ENCODE measurements at places on chromosomes 4 and X.

DNA sequence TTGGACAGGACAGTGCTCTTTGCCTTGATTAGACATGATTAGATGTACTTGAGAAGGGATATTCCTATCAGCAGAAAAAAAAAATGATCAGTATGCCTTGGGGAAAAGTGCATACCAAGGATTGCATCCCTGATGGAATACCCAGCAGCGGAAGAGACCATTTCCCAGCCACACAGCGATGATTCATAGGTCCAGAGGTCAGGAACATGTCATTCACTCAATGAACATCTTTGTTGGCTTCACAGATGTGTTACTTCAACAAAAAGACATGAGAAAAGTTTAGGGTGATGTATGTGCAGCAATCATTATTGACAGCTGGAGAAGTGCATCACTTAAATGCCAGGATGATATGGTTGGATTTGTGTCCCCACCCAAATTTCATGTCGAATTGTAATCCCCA is 293.5 kb downstream of the ZNF674 start:
- no peak for DNase-seq

DNA sequence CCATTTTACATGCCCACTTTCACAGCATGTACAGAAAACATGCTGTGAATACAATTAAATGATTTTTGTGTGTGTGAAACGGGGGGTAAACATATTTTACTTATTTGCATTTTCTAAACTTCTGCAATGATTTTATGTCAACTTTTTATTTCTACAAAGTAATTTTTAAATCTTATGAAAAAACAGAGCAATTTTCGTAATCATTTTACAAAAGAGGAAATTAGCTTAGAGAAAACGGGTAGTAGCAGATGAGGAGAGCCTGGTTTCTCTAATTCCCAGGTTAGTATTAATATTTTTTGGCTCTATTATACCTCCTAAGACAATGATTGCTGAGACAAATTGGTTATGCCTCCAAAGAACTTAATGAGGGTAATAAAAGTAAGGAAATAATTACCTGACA is 3.2 kb downstream of the TKTL2 start:
- no peak for DNase-seq

DNA sequence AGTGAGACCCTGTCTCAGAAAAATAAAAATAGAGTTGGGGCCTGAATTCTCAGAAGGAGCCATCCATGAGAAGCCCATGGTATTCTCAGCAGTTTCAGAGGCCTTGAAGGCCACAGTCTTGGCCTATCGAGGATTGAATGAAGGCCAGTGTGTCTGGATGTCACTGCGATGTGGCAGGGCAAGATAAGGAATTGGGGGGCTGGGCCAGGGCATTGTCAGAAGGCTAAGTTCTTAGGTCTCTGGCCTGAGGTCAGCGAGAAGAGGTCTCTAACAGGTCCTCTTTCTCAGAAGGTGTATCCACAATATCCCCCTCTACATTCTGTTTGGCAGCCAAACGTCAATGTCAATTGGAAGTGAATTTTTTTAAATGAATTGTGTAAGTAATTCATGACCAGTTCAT is 5.7 kb downstream of the ZNF275 start:
- no peak for DNase-seq

DNA sequence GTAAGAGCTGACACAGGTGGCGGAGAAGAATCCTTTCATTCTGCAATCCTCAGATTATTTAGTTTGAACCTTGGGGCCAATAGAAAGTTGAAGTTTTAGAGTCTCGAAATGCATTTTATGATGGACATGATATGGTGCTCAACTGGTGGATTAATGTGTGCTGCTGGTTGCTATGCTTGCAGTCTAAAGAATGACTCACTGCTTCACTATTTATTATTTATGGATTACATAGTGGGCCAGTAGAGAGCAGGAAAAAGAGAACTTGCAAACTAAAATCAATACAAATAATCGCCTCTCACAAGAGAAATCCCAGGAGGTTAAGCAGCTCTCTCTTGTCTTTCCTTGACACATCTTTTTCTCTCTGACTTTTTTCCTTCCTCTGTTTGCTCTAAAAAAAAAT is 2326.8 kb upstream of the AGA start:
- DNase-seq = no peak

DNA sequence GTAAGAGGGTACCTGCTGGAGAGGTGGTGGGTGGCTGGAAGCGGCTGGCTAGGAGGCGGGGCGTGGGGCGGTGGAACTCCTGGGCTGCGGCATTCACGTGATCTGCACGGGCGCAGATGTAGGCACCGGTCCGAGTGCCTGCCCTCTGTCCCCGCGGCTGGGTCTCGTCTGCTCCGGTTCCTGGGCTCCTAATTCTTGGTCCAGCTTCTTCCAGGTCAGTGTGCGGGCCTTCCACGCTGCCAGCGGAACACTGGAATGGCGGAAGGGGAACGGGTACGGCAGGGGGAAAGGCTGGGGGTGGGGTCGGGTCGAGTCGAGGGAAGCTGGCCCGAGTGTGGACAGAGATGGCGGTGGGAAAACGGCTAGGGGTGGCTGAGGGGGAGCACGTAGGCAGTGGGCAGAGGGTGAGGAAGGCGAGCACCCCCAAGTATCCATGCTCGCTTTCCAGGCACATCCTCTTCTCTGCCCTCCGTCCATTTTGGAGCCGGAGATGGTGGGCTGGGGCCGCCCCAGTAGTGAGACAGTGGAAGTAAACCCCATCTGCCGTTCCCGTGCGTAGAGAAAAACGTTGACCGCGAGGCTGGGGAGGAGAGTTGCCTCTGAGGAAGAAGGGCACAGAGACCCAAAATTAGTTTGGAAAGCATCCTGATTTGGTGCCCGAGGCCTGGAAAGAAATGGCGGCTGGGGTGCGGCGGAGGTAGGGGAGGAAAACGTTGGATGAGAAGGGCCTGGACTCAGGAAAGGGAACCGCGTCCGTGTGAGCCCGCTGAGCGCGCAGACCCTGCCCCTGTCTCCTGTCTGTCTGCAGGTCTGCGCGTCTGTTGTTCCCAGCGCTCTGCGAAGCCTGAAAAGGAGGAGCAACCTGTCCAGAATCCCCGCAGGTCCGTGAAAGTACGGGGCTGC is at the start of gene TCEAL4:
TCEAL4 (plus strand) TSS at position 105 of the 903 bp plus-strand sequence. CDS start 1,161 bp downstream, outside the sequence.
- DNase-seq = peak; percentile 2

DNA sequence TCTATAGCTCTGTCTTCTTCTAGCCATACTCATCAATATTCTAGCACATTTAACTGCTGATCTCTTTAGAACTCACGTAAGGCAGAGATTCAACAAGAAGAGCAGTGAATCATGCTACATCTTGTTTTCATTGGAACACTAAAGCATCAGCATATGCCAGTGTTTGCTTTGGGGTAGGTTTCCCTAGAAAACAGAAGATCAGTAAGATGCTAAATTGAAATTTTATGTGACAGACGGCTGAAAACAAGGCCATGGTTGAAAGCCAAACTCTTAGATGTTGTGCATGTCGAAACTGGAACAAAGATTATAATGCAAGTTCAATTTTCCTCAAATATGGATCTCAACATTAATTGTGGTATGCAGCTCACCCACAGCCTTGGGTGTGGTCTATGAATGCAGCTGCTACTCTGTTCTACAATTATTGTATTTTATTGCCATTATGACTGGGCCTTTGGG is 107.6 kb downstream of the PDLIM5 start:
- no peak for DNase-seq

DNA sequence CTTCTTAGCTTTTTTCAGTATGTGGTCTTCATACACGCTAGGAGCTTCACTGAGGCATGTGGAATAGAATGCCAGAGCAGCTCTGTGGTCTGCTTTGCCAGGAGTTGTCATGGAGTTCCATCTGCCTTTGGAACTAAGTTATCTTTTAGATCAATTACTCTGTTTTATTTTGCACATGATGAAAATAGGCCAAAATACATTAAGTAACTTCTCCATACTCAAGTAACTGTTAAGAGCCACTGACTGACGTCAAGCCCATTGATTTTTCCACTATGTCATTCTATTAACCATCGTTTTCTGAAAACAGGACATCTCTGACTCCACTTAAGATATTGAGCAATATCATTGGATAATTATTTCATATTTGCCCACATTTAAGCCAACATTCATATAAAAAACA is 415.1 kb upstream of the MAD2L1 start:
- DNase-seq = no peak

GRCh38 chrX:105845631-105846030 is 23.3 kb downstream of the NRK start:
- no peak for DNase-seq

- DNase-seq = no peak
These were observed 73.3 kb downstream of the NAT8L start for GRCh38 chr4:2132438-2132837.

GRCh38 chrX:151396042-151396824 is 773 bp upstream of the VMA21 start:
- peak; percentile 10 for DNase-seq

DNA sequence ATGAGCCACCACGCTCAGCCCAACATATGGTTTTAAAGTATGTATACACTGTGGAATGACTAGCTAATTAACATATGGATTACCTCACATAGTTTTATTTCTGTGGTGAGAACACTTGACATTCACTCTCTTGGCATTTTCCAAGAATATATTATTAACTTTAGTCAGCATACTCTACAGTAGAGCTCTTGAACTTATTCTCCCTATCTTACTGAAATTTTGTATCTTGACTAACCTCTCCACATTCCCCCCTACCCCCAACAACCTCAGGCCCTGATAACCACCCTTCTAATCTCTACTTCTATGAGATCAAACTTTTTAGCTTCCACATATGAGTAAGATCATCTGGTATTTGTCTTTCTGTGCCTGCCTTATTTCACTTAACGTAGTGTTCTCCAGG is 38.6 kb upstream of the AGA start:
- DNase-seq = no peak

DNA sequence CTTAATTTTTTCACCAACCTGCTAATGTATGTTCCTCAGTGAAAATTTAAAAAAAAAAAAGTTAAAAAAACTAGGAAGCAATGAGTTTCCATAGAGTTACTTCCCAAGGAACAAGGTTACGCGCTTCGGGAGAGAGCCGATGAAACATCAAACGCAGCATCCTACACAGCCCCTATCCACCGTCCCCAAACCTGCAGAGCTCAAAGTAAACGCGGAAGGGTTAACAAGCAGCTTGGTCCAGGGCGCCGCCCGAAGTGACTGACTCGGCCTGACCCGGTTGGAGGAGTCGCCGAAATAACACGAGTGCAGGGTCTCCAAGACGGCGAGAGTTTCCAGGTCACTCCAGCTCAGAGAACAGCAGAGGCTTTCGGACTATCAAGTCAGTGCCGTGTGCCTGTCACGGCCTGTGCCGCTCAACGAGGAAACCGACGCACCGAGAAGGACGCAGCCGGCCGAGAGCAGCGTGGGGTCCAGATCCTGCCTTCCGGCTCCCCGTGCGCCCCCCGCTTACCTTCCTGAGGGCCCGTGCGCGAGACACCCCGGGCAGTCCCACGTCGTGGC is 512 bp downstream of the NOP14 start:
- peak; percentile 24 for DNase-seq

DNA sequence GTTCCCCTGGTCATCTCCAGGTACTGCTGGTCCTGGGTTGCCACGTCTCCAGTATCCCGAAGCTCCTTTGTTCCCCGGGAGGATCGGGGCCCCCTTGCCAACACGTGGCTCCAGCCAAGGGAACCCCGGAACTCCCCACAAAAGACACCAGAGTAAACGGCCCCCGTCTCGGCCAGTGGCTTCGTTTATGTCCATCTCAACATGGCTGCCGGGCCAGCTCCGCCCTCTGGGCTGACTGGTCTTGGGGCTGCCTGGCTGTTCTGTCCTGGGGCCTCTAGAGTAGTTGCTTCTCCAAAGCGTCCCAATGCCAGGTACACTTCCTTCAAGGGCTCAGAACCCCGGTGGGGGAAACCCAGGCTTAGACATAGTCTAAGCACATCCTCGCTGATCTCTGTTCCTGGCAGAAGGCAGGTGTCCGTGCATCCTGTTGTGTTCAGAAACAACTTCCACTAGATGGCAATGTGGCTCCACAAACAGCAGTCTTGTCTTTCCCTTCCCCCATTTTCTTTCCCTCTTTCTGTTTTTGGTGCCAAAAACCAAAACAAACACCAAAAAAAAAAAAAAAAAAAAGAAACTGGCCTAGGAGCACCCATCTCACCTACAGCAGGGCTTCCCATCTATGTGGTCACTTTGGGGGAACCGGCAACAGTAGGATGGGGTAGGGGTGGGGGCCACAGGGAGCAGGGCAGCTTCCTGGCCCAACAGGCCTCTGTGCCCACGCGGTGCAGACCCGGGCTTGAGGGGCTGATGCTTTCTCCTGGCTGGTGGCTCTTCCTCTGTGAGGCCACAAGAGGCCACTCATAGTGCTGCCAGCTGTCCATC is 35.3 kb downstream of the NBDY start:
- peak; percentile 54 for DNase-seq

DNA sequence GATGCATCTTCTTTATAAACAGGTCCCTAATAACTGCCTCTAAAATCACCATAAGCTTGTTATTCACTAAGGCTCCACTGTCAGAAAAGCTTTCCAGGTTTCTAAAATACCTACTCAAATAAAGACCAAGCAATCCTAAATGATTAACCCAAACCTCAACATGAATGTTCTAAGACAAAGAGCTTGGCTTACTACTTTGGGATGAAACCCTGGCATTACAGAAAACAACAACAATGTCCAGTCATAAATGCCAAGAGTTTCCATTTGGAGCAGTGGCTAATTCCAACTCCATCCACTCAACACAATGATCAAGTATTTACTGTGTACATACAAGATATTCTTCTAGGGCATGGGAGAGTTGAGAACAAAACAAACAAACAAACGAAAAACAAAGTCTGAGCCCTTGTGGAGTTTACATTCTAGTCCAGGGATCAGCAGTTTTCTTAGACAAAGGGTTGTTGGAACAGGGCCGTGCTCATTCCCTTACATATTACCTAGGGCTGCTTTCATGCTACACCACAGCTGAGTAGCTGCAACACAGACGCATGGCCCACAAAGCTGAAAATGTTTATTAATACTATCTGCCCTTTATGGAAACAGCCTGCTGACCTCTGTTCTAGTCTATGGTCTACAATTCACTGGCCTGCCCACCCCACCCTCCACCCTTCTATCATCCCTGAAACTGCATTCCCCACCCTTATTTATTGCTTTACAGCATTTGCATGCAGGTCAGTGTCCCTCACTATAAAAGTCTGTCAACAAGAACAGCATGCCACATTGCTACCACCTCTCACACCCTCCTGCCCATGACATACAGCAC is 23.7 kb downstream of the ABCG2 start:
- DNase-seq = no peak

- DNase-seq = peak; percentile 2
These were observed 141.1 kb downstream of the MSL3 start for GRCh38 chrX:11899091-11899490.

DNA sequence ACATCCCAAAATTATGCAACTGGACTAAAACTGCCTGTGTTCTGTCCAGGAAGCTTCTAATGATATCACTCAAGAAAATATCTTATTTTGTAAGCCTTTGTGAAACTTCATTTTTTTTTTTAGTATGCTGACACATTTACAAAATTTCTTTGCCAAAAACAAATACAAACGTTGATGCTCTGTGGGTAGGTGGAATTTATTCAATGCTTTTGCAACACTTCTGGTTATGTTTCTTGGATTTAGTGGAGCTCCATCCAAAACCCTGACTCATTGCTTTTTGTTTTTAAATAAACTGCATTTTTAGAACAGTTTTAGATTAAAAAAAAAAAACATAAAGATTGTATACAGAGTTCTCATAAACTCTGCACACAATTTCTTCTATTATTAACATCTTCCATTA is 250.9 kb upstream of the MAOA start:
- DNase-seq = no peak
